Stimulated activated CD8-positive, alpha-beta memory T cell treated with anti-CD3 and anti-CD28 coated beads, Interleukin-4, amount 100 ng/mL, for 1 hour (primary cell): ENCODE measurements at places on chromosomes 7 and 10.

- no peak for DNase-seq
These were observed 463.3 kb upstream of the PODXL start for GRCh38 chr7:132019703-132020102.

DNA sequence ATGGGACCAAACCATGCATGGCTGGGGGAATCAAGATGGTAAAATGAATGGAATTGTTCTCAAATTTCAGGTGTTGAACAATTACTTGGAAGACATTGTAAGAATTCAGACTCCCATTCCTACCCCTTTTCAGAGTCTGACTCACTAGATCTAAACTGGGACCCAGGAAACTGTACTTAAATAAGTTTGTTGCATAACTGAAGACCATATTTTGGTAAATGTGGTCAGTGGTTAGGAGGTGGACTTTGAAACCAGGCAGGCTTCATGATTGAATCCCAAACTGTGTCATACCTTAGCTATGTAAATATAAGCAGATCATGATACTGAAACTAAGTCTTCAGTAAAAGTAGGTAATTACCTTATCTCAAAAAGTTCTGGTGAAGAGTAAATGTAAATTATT is 41.7 kb downstream of the ZWINT start:
- DNase-seq, result no peak

DNA sequence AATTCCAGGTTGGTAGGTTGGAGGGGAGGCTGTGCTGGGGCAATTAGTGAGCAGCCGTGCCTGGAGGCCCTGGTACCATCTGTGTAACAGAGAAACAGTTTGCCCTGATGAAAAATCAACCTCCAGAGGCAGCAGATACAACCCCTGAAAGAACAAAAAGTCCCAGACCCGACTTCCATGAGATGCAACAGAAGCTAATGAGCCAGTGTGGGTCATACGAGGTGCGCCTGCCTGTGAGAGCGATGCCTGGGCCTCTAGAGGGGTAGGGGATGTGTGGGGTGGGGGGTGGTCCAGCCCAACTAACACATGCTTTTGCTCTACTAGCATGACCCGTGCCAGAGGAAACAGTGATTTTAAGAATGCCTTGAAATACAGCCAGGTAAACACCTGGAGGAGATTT is 39.3 kb downstream of the CELF2 start:
- DNase-seq, result no peak

- DNase-seq, result no peak
These were observed 151.3 kb upstream of the RSU1 start for GRCh38 chr10:16968416-16969041.

- DNase-seq, result no peak
These were observed 49.1 kb downstream of the FEZF1 start for GRCh38 chr7:122255454-122255853.

DNA sequence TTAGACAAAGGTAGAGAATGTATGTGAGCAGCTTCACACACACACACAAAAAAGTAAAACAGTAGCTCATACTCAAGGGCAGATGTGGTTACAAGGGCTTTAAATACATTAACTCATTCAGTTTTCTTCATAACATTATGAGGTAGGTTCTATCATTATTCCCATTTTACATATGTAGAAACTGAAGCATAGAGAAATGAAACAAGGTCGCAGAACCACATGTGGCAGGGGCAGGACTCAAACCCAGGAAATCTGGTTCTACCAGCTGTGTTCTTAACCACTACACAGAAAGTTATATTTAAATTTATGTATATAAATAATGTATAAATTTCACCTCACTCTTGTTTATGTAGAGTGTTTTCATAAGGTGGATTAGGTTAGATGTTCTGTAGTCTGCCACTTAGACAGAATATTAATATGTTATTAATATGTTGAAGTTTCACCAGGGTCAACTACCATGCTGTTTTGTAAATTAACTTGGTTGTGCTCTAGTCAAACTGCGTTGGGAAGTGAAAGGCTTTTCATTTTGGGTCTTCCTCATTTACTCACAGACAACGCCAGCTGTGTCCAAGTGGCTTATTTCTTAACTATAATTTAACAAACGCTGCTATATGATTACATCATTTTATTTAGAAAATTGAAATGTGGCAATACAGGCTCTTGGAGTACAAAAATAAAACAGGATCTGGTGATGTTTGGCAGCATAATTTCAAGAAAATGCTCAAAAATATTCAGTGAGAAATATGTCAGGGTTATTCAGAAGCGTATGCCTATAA is 138.4 kb downstream of the MDFIC start:
- DNase-seq, result no peak

DNA sequence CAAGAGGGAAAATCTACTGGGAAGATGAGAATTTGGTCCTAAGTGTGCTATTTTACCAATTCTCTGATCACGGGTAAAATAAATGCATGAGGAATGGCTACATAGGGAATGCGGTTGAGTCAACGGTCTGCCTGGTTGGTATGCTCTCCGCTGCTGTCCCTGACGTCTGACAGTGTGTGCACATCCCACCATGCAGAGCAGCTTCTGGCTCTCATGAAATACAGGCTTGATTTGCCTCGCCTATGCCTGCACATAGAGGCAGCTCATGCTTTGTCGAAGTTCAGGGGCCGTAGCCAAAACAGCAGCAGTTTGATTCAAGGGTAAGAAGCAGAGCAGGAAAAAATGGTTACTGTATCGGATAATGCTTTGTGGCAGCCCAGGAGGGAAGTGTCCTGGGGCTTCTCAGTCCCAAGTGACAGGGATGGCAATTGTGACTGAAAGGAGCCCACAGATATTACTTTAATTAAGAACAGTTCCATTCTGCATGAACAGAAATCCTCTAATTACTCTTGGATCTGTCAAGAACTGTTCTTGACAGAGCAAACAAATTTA is 268.4 kb upstream of the SLC26A5 start:
- DNase-seq, result no peak

- no peak for DNase-seq
These were observed 21.6 kb downstream of the SVIL start for GRCh38 chr10:29613196-29613595.

DNA sequence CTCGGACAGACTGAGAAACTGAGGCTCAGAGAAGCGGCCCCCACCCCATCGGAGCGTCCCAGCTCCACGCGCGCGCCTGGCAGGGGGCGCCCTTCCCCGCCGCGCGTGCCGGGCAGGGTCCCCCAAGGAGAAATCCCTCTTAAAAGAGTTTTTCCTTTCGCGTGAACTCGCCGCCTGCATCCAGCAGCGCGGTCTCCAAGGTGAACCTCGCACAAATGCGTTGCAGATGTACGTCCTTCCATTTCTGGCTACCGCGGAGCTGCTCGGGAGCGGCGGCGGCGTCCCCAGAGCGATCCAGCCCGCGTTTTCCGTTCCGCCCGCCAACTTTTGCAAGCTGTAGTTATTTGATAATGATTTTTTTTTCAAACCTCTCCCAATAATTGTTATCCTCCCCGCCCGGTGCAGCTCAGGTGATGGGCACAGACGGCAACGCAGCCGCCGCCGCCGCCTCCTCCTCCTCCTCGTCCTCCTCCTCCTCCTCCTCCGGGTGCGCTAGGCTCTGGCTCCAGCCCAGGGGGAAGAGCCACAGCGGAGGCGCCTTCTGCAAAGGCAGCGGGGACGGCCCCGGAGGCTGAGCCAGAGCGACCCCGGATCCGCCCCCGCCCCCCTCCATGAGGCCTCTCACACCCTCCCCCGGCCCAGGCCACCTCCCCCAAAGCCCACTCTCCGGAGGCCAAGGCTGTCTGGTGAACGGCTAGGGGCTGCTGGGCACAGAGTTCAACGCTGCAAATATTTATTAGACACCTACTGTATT is 74.0 kb upstream of the CUX1 start:
- no peak for DNase-seq

GRCh38 chr10:48274636-48275035 is at the start of gene FRMPD2:
Gene FRMPD2 (minus strand): TSS chr10:48274696. CDS start chr10:48274567, 129 bp downstream.
- DNase-seq, result no peak

DNA sequence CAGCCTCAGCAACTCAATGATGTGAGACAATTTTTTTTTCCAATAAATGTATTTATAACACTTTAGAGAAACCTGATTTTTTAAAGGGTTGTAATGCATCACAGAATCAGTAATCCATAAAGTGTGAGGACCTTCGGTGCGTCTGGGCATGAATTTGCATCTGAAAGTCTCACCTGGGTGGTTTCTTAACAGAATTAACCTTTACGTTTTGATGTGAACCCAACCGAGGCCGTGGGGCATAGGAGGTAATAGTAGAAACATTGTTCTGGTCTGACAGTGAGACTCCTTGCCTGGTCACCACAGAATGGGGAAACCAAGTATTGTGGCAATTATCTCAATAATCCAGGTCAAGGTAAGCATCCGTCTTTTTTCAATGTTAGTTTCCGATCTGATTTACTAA is 114.6 kb downstream of the PRKCQ start:
- no peak for DNase-seq

DNA sequence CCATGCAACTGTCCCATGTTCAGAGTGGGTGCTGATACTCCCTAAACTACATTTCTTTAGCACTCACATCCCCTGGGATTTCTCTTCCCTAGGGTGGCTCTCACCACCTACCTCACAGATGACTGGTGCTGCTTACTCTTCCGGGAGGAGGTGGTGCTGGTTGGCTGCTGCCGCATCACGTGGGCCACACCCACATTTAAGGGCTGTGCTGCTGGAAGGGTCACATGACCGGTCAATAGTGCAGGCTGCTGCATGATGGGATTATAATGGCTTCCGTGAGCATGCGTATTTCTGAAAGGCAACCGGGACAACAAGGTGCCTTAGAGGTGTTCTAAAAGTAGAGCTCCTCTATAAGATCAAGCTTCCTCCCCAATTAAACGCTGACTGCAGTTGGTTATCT is 76.8 kb downstream of the CLEC2L start:
- no peak for DNase-seq

GRCh38 chr10:3203016-3203811 is 30.6 kb upstream of the PITRM1 start:
- no peak for DNase-seq

DNA sequence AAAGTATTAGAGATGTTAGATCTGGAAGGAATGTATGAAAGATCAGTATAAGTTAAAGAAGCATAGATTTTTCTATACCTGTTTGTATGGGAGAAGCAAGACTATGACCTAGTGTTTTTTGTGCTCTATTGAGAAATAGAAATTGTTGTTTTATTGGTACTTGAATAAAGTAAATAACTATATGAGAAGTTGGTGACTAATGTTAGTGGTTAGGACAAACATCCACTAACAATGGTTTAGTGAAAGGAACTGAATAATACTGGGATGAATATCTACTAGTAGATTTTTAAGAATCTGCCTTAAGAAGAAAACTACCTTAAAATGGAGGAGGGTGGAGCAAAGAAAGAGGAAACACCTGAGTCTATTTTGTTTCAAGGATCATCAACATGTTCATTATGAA is 521.1 kb upstream of the POT1 start:
- DNase-seq, result no peak

DNA sequence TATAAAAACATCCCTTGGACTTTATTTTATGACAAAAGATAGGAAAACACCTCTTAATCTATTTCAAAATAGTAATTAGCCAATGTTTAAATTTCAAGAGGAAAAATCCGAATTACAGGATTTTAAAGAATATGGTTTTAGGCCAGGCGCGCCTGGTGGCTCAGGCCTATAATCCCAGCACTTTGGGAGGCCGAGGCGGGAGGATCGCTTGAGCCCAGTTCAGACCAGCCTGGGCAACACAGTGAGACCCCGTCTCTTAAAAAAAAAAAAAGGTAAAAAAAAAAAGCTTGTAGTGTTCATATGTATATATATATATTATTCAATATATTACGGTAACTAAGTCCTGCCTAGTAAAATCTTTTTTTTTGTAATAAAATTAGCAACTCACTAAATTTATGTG is 1.4 kb downstream of the BNIP3 start:
- no peak for DNase-seq

GRCh38 chr10:29751240-29751639 is 116.5 kb upstream of the SVIL start:
- DNase-seq, result no peak

DNA sequence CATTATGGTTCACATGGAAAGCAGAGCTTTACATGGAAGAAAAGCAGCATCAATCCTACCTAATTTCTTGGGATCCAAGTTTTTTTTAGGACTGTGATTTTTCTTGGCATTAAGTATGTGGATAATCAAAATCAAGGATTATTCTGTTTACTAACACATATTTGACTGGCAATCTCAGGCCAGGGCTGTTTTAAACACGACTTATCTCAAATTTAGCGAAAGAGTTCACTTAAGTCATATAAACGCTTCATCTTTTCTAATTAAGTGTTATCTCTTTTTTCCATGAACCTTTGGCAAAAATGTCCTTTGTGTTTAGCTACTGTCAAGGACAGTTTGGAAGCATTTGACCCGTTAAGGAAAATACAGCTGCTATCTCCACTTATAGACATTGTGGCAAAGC is 92.0 kb downstream of the GNAI1 start:
- no peak for DNase-seq

- DNase-seq, result no peak
These were observed 67.8 kb downstream of the ZNF248 start for GRCh38 chr10:37789590-37789989.

DNA sequence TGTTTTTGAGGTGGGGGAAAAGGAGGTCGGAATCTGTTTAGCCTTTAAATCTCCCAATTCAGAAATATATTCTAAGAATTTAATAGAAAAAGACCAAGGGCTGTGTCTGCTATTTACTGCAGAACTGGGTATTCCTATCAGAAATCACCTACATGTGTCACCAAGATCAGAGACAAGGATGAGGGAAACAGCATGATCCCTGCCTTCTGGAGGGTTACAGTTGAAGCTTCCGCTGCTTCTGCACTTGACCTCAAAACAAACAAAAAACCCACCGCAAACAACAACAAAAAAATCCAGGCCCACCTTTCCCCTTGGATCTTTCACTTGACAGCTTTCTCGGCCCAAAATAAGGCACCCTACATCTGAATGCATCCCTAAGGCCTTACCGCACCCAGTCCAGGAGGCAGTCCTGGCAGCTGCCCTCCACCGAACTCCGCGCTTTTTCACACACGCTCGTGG is 750 bp upstream of the CDK14 start:
- DNase-seq, result no peak

DNA sequence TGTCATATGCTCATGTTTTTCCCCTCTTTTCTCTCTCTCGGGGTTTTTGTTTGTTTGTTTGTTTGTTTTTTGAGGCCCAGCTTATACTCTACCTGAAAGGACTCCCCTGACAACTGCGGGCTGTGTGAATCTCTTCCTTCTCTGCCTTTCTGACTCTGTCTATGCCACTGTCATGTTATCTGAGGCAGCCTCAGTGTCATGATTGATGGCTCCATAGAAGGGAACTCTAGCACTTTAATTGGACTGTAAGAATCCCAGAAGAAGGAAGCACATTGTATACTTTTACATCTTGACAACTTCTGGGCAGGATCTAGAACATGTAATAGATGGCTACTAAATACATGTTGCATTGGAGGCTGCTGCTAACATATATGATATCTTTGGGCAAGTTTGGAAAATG is 25.4 kb downstream of the AKR1B15 start:
- DNase-seq, result no peak

GRCh38 chr10:117968354-117969182 is 78.2 kb downstream of the RAB11FIP2 start:
- no peak for DNase-seq

GRCh38 chr10:74012480-74012879 is 14.6 kb downstream of the VCL start:
- DNase-seq, result no peak

DNA sequence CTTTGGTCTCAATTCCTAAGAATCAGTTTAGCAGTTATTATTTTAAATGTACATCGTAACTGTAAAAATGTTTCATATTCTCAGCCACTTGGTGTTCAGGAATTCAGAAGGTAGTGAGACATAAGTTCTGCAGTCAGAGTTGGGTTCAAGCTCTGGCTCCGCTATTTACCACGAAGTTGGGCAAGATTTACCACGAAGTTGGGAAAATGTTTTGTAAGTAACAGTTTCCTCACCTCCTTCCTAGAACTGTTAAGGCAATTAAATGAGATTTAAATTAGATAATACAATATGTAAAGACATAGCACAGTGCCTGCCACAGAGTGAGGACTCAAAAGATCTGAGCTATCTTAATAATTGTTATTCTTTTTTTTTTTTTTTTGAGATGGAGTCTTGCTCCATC is 16.3 kb upstream of the ABLIM1 start:
- DNase-seq, result no peak
